ENCODE measurements at places on chromosomes 7 and 10.

DNA sequence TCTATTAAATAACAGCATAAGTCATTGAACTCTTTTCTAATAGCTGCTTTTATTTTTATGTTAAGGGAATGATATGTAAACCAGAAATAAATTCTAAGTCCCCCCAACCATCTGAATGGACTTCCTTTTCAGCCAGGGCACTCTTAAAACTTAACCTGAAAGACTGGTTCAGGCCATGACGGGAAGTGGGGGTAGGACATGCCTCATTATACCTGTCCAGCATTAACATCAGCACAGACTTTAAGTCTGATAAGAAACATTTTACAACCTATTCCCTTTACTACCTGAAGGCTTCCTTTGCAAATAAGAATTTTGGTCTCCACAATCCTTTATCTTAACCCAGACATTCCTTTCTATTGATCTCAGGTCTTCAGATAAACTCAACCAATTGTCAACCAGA is 56.0 kb upstream of the CYP2C18 start:
- DNase-seq: no peak

DNA sequence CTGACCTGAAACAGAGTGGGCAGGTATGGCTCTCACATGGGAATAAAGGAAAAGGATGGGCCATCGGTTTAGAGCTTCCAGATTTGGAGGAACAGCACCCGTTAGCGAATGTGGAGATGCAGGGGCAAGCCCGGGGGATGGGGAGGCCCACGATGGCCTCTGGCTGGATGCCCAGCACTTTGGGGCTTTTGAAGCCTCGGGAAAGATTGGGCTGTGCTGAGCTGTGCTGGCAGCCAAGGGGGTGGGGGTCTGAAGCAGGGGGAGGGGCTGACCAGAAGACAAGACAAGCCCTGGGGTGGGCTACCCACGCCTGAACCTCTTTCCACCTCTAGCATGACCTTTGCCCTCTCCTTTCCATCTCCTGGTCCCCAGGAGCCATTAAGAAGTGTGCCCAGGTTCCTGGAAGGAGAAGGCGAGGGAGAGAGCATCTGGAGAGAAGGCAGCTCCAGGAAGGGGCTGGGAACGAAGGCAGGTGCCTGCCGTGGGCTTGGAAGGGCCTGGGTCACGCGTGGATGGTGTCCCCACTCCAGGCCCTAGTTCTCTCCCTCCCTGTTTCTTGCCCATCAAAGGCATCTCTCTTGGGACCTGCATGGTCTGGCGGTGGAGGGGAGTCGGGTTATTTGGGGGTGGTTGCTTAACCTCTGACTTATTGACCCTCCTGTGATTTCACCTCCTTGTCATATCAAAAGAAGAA is 39.7 kb downstream of the JAKMIP3 start:
- no peak for DNase-seq

- no peak for DNase-seq
Measured at GRCh38 chr7:127187740-127188139, 65.0 kb downstream of the GRM8 start.

- no peak for DNase-seq
Measured at GRCh38 chr7:121330053-121330833, 1.4 kb downstream of the WNT16 start.

- peak; percentile 14 for DNase-seq
Measured at GRCh38 chr10:43350686-43351085, 20.8 kb upstream of the FXYD4 start.

GRCh38 chr10:44132361-44133289 is 252.3 kb downstream of the CXCL12 start:
- DNase-seq: no peak

- no peak for DNase-seq
Measured at GRCh38 chr10:31838065-31838464, 90.6 kb downstream of the ARHGAP12 start.

GRCh38 chr10:42878134-42878820 is 95.7 kb downstream of the BMS1 start:
- DNase-seq: no peak

GRCh38 chr7:2635810-2636701 is 4.3 kb downstream of the TTYH3 start:
- no peak for DNase-seq

DNA sequence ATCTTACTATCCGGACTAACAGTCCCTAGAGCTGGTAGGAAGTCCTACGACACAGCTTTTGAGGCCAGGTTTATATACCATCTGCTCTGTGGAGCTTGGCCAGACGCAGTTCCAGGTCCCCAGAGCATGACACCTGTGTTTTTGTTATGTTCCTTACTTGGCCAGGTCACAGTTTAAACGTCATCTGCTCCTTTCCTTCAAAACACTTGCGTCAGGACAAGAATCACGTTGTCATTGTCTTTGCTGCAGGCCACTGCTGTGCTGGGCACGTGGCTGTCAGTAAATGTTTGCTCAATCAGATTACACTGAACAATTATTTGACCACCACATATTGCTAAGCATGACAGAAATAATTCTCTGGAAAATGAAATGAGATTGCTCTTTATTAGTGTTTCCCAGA is 23.9 kb downstream of the SLC18A2 start:
- DNase-seq: no peak

DNA sequence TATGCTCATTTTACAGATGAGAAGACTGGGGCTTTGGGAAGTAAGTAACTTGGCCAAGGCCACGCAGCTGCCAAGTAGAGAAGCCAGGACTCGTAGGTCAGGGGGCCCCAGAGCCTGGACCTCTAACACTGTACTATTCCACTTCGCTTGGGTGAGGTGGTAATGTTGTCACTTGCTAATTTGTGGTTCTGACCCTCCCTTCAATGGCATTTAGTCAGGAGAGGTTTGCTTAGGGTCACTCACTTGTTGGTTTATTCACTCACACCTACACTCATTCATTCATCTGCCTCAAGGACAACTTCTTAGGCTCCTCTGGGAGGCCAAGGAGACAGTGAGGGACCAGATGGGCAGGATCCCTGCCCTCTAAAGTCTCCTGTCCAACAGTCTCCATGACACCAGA is 21.3 kb downstream of the BTBD16 start:
- no peak for DNase-seq

DNA sequence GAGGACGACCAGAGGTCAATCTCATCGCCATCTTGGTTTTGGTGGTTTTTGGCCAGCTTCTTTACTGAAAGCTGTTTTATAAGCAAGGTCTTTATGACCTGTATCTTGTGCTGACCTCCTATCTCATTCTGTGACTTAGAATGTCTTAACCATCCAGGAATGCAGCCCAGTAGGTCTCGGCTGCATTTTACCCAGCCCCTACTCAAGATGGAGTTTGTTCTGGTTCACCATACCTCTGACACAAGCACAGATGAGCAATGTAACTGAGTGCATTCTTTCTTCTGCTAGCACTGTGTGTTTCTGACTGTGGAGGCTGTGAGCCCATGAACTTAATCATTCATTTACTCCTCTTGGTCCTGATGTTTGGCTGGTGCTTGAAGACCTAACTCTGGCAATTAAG is 794.5 kb upstream of the CELF2 start:
- no peak for DNase-seq

DNA sequence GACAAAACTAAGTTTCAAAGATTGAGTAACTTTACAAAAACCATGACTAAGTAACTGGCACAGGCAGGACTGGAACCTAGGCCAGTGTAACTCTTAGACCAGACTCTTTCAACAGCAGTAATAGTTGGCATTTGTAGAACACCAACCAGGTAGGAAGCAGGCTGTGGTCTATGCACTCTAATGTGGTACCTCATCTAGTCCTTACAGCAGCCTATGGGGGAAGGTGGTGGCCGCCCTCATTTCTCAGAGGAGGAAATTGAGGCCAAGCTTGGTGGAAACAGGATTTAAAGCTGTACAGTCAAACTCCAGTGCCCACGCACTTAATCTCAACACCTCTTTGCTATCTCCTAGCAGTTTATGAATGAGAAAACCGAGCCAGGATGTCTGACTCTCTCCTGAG is 165.4 kb upstream of the LRGUK start:
- DNase-seq: no peak

DNA sequence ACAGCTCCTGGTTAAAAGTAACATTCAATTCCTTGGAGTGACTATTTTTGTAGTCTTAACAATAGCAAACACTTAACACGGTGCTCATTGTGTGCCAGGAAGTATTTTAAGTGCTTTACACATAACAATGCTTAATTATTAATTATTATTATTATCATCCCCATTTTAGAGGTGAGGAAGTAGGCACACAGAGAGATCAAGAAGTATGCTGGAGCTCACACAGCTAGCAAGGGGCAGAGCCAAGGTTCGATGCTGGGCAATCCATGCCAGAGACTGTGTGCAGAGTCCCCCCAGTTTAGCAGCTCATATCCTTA is 48.2 kb upstream of the SMNDC1 start:
- DNase-seq: no peak

DNA sequence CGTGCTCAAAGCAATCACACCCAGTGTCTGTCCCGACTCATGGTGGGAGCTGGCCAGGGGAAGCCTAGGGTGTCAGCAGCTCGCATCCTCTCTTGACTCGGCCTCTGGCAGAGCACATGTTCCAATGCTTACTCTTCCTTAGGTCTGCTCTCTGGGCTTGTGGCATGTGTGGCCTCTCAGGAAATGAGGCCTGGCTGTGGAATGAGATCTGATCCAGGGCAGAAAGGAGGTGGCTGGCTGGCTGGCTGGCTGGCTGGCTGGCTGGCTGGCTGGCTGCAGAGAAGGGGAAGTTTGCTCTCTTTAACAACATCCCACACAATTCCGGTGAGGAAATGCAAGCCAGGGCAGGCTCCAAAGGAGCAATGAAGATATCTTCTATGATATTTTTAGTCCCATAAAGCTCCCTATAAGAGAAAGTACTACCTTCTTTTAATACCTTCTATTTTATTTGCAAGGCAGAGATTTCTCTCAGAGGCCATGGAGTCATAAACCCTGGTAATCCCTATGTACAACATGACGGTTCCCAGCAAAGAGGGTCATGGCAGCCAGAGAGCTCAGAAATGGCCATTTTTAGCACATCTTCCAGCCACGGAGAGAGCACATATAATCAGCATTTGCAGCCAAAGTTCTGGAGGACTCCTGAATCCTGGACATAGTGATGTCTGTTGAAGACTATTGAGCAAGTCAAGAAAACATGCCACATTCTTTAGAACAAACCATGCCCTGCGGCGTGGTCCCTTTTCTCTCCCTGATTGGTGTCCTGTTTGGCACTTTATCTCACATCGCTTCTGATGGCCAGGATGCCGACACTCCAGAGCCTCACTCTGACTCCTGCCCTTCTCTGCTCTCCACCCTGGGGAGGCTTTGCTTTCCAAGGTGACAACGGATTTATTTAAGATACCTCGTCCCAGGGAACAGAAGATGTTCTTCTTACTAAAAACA is 153.7 kb downstream of the FANK1 start:
- DNase-seq: peak; percentile 62

DNA sequence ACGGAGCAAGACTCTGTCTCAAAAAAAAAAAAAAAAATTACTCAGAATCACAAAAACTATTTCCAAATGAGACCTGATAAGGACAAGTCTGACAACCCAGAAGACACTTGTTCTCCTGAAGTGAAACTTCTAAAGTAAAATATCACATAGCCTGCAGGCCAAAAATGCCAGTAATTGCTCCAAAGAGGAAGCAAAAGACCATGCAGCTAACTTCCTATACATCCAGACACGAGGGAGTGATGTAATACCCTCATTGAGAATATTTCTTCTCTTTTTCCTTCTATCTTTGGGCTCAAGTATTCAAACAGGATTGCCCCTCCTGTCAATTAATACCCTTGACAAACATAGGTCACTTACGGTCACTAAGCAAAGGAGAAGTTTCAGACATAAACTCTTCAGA is 31.2 kb downstream of the ARMH3 start:
- DNase-seq: no peak

DNA sequence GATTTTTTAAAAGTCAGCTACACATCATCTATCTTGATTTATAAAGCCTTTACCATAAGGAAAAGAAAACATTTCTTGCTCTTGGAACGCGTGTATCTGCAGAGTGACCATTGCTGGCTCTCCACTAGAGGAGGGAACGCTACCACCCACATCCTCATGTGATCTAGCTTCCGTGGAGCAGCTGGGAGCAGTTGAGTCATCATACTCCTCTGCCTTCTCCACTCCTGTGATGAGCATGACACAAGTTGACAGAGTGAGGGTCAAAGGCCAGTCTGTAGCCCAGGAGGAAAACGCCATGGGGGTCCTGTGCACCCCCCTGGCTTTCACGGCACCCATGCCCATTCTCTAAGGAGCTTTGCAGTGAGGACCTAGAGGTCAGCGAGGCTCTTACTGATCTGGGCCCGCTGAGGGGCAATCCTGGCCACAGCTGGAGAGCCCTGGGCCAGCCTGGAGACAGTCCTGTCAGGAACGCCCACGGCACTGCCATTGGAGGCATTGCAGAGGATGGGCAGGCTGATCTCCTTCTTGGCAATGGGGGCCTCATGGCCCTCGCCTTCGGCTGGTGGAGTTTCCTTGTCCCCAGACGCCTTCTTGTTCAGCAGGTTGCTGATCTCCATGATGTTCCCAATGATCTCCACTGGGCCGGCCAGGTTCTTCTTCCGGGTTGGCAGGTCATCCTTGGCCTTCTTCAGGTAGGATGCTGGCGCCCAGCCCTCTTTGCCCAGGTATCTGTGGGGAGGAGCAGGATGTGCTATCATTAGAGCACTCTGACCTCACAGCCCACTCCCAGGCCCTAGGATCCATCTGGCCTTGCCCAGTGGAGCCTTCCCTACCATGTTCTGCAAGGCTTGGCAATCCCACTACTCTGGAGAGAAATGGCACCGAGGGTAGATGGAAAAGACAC is 119.2 kb downstream of the NEURL1 start:
- DNase-seq: no peak

DNA sequence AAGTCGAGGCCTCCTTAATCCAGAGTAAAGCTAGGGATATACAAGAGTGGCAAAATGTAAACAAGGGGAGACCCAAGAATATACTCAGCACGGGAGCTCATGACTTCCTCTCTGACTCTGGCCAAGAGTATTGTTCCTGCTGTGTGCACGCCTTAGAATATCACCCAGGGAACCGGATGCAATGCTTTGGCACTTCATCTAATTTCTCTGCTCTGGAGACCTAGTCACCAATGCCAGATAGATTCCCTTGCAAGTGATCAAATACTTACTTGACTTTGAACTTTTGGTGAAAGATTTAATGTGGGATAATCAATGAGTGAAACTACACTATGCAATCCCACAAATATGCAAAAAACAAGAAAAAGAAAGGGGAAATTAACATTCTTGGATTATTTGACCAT is 695.5 kb downstream of the INHBA start:
- DNase-seq: no peak

DNA sequence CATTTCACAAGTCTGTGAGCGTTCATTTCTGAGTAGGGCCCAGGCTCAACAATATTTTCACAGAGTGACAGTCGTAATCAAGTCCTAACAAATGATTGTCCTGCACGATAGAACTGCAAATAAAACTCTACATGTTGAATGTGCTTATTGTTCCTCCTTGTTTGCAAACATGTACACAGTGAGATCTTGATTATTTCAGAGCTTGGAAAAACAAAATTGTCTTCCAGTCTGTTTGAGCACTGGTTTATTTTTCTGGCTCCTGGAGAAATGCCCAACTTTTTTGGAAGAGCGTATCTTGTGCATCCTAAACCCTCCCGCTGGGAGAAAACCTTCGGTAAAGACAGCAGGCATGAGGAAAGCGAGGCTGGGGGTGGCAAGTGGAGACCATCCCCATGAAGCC is 91.1 kb downstream of the TEX36 start:
- no peak for DNase-seq

Measured in hematopoietic multipotent progenitor cell (in vitro differentiated cells).